ENCODE measurements at places on chromosomes 1 and 21. TPM values are rescaled to one million over a fixed set of nuclear protein-coding genes. Genes with fewer than 3 reads are reported as not detected.

Gene TRIM58
- total RNA-seq: 8.6 TPM

Gene ZBTB21
- total RNA-seq: 26.5 TPM

Gene NBPF4
- not detected for total RNA-seq

Gene PITHD1
- total RNA-seq: 115 TPM

Gene KRTAP25-1
- not detected for total RNA-seq

Gene NBPF12
- total RNA-seq: 14.8 TPM

Gene THEM5
- total RNA-seq: 91.9 TPM

Gene EYA3
- 20.1 TPM for total RNA-seq

Gene ZNF648
- 0.04 TPM for total RNA-seq

Gene IL20
- not detected for total RNA-seq

Gene SPSB1
- total RNA-seq: 25.3 TPM

Gene STUM
- 4.0 TPM for total RNA-seq

Gene WDR64
- not detected for total RNA-seq

Gene SFT2D2
- 43.7 TPM for total RNA-seq

Gene SH2D5
- total RNA-seq: 0.13 TPM

Gene KLHDC7A
- total RNA-seq: 0.15 TPM

Gene PRUNE1
- total RNA-seq: 30.7 TPM

Gene AUNIP
- not detected for total RNA-seq

Gene LHX4
- 0.32 TPM for total RNA-seq

Gene EPHB2
- 2.7 TPM for total RNA-seq

Gene SAMD11
- 0.44 TPM for total RNA-seq

Data from lower leg skin (tissue), 4 donors.